ENCODE measurements at places on chromosomes 16 and 17.

GRCh38 chr17:3773511-3773910 lies 27.5 kb downstream of the ITGAE start:
- no peak for DNase-seq

GRCh38 chr17:65552214-65552613 lies 9.2 kb downstream of the AXIN2 start:
- DNase-seq: no peak

DNA sequence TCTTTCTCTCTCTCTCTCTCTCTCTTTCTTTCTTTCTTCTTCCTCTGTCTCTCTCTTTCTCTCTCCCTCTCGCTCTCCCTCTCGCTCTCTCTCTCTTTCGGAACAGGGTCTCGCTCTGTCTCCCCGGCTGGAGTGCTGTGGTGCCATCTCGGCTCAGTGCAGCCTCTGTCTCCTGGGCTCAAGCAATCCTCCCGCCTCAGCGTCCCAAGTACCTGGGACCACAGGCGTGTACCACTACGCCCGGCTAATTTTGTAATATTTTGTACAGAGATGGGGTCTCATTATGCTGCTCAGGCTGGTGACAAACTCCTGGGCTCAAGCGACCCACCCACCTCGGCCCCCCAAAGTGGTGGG lies 12.7 kb upstream of the KLHDC4 start:
- peak; percentile 34 for DNase-seq

DNA sequence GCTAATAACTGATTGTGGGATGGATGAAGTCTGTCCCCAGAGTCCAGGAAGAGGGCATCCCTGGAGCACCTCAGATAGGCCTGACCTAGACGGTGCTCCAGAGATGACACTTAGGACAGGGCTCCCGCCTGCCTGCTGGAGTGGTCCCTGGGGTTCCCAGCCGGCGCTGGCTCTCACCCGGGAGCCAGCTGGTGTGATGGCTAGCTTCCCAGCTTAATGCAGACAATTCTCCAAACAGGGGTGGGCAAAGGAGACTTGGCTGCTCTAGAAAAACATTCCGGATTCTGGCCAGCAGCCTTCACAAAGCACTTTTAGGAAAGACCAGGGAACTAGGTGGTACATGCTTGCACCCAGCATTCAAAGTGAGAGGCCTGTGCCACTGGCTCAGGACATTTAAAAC lies 18.6 kb downstream of the ACE start:
- DNase-seq: no peak

- no peak for DNase-seq
Measured at GRCh38 chr17:13757871-13758270, 156.1 kb upstream of the HS3ST3A1 start.

- DNase-seq: peak; percentile 21
Measured at GRCh38 chr17:27354491-27355081, 60.7 kb downstream of the WSB1 start.

DNA sequence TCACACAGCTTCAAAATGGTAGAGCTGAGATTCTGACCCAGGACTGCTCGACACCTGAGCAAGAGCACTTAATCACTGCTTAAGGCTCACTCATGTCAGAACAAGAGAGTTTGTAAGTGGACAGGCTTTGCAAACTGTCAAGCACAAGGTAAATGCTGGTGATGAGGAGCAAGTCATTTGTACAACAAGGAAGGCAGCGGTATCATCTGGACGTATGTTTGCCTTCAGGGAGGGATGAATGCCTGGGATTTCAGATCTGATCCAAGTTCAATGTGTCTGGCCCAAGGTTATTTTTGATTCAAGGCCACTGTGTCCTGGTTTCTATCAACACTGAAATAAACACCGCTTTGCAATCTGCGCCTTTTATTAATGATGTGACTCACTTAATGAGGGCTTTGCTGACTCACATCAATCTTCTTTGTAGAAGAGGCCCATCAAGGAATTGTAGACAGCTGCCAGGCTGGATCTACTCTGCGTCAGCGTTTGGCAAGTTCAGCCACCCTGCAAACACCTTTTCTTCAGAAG lies 174.4 kb upstream of the HS3ST3A1 start:
- no peak for DNase-seq

GRCh38 chr16:86768999-86769398 lies 190.7 kb downstream of the FOXL1 start:
- no peak for DNase-seq

GRCh38 chr17:75869282-75870141 lies 8.9 kb downstream of the TRIM47 start:
- DNase-seq: no peak

GRCh38 chr17:73281928-73282327 lies 20.2 kb upstream of the CPSF4L start:
- DNase-seq: no peak

GRCh38 chr16:58732545-58733247 lies 1.4 kb downstream of the GOT2 start:
- peak; percentile 16 for DNase-seq

DNA sequence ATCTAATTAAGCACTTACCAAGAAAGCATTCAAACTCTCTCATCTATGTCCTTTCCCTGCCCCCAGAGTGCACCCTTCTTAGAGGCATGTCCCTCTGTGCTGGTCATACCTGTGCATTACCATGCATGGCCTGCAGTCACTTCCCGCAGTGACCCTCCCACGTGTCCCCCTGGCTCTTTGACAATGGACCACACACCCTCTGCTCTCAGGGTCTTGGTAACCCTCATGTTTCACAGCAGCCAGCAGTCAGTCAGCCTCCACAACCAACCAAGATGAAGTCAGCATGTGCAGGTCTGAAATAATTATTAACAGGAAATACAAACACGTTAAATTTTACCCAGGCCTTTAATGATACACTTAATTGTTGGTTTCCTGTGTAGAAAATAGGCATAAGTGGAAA lies 10.1 kb downstream of the KRT33A start:
- DNase-seq: no peak

DNA sequence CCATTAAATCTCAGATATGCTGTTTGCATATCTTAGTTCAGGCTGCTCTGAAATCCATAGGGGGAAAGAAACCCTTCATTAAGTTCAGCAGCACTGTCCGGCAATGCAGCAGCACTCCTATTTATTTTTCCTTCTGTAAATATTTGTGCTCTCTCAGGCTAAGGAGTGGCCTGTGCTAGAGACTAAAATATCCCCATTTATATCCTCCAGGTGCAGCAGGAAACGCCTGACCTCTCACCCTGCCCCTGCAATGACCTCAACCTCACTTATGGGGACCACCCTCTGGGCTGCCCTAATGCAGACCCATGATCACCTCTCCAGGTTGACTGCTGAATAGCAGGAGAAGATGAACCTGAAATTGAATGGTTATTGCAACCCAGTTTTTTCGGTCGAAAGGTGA lies 165.0 kb upstream of the ELAC2 start:
- no peak for DNase-seq

- DNase-seq: no peak
Measured at GRCh38 chr16:59567496-59567895, 833.4 kb upstream of the GOT2 start.

Measured in activated CD4-positive, alpha-beta T cell treated with anti-CD3 and anti-CD28 coated beads for 36 hours (primary cell).